SK-N-MC (cell line): ENCODE measurements at places on chromosomes 12 and 14.
A peak's percentile ranks its signal among the peaks of the same experiment; 100 is the strongest.

DNA sequence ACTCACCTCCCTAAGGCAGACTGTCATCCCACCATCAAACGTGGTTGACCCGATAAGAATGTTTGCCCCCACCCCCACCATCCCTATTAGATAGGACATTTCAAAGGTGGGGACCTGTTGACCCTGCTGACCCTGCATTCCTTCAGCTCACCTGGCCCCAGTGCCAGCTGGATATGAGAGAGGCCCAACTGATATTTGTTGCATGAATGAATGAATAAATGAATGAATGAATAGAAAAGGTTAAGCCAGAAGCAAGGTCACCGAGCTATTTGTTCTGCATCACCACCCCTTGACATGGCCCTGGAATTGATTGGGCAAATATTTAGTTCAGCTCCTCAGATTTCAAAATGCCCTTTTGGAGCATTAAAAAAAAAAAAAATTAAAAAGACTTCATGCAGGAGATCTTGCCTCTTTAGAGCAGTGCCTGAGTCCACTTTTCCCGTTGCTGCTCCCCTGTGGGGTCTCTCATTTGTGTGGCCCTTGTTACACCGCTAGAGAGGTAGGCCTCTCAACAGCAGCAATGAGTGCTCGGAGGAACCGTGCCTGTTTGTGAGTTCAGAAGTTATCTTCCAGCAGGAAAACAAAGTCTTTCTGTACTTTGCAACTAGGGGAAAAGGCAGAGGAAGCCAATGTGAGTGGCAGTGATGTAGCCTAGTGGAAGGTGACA lies 8.5 kb upstream of the SERPINA5 start:
- DNase-seq, result no peak

- no peak for DNase-seq
Measured at GRCh38 chr12:91777268-91777992, 368.2 kb downstream of the BTG1 start.

GRCh38 chr14:106067935-106068334 lies 541.6 kb downstream of the TMEM121 start:
- DNase-seq, result no peak

DNA sequence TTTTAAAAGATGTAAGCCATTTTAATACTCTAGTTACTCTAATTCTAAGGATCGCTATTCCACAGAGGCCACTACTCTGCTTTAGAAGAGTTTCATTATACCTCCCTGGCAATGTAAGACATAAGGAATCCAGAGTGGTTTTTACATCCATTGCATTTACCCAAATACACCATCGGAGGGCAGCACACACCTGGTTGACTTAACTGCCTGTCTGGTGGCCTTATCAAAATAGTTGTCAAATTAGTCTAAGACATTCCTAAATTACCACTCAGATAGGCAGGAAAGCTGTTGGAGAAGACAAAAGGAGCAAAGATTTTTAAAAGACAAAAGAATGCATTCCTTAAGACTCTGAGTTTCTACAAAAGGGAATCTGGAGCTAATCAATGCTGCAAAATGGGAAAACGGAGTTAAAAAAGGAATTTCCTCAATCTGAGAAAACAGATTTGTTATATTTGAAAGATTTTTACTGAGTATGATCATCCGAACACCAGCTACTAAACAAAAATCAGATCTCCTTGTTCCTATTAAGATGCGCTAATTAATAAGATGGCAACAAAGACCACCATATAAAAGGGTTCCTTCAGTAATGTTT lies 33.8 kb upstream of the FGD4 start:
- DNase-seq, result peak; percentile 47

DNA sequence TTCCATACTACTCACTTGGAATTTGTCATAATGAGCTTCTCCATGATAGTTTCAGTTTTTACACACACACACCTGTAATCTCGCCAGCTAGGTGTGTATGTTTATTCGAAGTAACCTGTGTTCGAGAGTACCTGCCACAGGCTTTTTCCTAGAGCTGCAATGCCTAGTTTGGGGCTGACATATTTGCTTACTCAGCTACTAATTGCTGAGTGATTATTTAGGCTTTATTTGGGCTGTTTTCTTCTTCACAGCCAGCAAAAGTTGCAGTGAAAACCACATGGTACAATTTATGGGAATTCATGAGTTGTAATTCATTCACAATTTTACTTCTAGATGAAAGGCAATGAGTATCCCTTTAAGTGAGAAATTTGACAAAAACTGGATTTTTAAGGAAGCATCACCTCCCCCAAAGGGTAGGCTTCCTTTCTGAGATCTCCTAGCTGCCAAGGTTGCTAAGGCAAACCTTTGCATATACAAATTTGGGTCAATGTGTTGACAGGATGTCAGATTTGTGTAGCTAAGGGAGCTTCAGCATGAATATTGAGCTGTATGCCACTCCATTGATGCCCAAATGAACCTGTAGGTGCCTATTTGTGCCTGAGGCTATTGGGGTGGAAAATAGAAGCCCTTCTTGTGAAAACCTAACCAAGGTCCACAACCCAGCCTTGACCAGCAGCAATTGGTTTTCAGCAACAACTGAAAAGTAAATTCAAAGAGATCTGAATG lies 108.7 kb upstream of the OTX2 start:
- no peak for DNase-seq

DNA sequence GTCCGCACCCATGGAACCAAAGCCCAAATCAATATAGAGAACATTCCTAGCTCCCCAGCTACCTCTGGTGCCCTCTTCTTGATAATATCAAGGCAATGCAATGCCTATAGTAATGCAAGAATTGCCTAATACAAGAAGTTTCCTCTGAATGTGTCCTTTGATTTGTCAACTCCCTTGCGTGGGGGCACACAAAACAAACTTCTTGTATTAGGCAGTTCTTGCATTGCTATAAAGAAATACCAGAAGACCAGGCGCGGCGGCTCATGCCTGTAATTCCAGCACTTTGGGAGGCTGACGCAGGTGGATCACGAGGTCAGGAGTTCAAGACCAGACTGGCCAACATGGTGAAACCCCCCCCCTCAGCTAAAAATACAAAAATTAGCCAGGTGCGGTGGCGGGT lies 10.4 kb upstream of the ITPK1 start:
- DNase-seq, result no peak

- no peak for DNase-seq
Measured at GRCh38 chr12:120290609-120291305, 946 bp downstream of the RNU4-2 start.

DNA sequence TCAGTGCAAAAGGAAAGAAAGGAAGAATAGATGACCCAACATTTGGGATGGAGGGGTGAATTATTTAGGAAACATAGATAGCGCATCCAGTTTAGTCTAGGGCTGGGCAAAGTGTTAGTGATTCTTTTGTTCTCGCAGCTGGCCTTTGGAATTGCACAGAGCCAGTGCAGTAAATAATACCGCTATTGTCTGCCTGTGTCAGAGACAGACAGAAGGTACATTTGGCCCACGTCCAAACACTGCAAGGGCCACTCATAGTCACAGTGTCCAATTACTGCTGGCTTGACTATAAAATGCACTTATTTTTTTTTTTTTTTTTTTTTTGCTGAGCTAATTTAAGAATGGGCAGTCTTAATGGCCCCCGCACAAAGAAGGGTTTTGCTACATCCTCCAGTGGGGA lies 638.6 kb downstream of the BCL11B start:
- DNase-seq, result no peak

DNA sequence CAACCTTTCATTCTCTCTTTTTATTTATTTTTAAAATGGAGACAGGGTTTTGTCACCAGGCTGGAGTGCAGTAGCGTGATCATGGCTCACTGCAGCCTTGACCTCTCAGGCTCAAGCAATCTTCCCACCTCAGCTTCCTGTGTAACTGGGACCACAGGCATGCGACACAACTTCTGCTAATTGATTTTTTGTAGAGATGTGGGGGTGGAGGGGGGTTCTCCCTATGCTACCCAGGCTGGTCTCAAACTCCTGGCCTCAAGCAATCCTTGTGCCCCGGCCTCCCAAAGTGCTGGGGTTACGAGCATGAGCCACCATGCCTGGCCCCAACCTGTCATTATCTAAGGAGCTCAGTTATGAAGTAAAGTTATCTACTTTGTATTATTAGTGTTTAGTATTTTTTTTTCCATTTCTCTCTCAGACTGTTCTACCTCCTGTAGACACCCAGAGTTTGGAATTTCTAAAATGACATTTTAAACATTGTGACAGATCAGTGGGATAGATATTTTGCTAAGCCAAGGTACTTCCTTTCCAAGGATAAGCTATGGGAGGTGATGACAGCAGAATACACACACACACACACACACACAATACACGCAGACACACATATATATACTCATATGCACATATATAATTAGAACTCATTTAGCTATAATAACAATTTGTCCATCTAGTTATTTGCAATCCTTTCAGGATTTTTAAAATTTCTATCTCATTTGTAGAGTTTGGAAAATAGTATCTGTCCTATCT lies 2.1 kb upstream of the USP44 start:
- no peak for DNase-seq

GRCh38 chr12:95002754-95003153 lies 743 bp downstream of the NDUFA12 start:
- DNase-seq, result no peak

DNA sequence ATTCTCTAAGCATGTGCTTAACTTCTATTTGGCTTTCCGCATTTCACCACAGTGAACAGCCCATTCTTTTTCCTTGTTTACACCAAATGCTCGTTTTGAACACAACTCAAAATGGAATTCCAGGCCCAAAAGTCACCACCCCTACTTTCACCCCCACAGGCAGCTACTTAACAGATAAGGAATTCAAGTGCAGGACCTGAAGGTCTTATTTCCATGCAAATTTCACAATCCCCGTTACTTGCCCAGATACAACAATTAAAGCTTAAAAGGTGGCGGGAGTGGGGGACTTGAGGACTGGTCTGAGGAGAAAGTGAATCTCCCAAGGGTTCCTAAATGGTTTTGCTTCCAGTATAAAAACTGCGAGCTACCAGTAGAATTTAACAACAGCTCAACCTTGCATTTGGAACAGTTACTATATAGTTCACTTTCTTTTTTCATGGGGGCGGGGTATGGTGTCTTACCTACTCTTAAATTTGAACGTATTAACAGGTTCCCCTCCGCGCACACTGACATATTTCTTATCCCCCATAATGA lies 3.7 kb downstream of the USP44 start:
- DNase-seq, result no peak

DNA sequence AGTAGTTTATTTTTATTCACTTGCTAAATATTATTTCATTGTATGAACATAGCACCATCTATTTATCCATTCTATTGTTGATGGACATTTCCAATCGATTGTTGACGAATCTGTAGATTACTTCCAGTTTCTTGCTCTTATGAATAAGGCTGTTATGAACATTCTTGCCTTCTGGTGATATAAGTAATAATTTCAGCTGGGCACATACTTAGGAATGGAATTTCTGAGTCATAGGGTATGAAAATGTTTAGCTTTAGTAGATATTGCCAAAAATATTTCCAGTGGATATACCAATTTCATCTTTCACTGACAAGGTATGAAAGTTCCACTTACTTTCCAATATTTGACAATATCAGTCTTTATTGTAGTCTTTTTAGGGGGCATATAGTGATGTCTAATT lies 468.5 kb downstream of the ETNK1 start:
- no peak for DNase-seq

DNA sequence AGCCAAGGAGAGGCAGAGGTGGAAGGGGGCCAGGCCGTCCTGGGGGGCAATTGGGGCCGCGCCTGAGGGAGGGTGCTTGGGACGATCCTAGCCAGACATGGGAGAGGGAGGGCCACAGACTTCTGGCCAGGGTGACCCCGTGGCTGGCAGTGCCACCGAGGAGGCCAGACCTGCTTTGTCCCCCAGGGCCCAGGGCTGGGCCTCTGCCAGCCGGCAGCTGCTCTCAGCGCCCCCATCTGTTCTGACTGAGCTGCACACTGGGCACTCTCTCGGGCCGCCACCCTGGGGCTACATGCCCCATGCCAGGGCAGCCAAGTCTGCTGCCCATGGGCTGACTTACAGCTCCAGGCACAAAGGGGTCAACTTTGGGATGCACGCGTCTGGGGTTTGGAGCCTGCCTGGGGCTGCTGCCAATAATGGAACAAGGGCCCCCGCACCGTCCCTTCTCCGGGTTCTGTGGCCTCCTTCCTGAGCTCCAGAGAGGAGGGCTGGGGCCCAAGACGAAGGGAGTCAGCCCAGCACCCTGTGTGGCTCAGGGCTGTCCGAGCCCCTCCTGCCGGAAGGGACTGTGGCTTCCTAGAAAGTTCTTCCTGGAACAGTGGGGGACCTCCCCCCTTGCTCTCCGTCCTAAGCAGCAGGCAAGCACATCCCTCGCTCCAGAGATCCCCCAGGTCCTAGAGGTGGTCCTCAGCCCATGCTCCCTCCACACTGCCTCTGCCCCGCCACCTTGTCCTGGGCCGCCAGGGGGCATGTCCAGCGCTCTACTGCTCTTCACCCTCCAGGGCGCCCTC lies 1.1 kb downstream of the ADSS1 start:
- no peak for DNase-seq

- no peak for DNase-seq
Measured at GRCh38 chr12:108629824-108630476, 3.7 kb downstream of the SELPLG start.

GRCh38 chr14:69538766-69539165 lies 35.9 kb downstream of the CCDC177 start:
- no peak for DNase-seq

DNA sequence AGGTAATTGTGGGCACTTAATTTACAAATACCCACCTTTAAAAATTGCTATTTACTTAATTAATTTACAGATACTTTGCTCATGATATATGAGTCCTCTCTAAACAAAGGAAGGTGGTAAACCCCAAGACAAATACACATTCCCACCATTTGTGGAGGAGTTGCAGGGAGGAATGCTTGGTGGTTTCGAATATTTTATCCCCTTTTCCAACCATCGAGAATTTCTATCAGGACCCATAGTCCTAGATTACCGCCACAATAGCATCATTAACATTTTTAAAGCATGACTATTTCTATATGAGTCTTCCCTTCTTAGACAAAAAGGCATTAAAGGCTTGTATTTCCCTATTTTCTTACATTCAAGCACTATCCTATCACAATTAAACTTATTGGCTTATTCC lies 34.2 kb upstream of the PLEKHA5 start:
- no peak for DNase-seq

GRCh38 chr14:91253795-91254323 lies 9.4 kb upstream of the GPR68 start:
- no peak for DNase-seq

- DNase-seq, result no peak
Measured at GRCh38 chr12:116714175-116714574, 23.7 kb downstream of the SPRING1 start.

DNA sequence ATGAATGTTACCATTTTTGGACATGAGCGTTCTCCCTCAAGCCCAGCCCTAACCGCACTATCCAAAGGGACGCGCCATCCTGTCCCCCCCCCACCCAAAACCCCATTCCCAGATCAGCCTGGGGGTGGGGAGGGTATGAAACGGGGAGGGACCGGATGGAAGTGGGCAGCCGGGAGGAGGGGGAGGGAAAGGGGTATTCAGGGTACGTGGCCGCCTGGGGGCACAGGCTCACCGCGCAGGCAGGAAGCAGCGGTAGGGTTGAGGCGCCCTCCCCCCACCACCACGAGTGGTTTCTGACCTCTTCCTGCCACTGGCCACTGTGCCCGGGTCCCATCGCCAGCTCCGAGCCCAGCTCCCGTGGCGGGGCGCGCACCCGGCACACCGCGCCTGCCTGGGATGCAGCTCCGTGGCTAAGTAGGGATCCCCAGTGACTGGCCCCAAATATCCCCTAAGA lies 1.4 kb downstream of the ACTN1 start:
- DNase-seq, result no peak
